Right renal cortex interstitium (tissue), 3 donors: ENCODE measurements at places on chromosomes 2 and 18. TPM values are rescaled to one million over a fixed set of nuclear protein-coding genes. Genes with fewer than 3 reads are reported as not detected.

TMEM163 gene
- polyA plus RNA-seq: 1.4 TPM

CMPK2 gene
- polyA plus RNA-seq: 4.2 TPM

PCARE gene
- 0.28 TPM for polyA plus RNA-seq

DSEL gene
- 23.2 TPM for polyA plus RNA-seq

KYNU gene
- polyA plus RNA-seq: 7.1 TPM

FSIP2 gene
- 2.4 TPM for polyA plus RNA-seq

ALPP gene
- polyA plus RNA-seq: not detected

GRCh38 chr2:69989441-69990105, 28.1 kb upstream of the ASPRV1 start:
- DNase-seq: no peak

- no peak for DNase-seq
These were observed 28.3 kb downstream of the KIF5C start for GRCh38 chr2:148903294-148903693.

DNA sequence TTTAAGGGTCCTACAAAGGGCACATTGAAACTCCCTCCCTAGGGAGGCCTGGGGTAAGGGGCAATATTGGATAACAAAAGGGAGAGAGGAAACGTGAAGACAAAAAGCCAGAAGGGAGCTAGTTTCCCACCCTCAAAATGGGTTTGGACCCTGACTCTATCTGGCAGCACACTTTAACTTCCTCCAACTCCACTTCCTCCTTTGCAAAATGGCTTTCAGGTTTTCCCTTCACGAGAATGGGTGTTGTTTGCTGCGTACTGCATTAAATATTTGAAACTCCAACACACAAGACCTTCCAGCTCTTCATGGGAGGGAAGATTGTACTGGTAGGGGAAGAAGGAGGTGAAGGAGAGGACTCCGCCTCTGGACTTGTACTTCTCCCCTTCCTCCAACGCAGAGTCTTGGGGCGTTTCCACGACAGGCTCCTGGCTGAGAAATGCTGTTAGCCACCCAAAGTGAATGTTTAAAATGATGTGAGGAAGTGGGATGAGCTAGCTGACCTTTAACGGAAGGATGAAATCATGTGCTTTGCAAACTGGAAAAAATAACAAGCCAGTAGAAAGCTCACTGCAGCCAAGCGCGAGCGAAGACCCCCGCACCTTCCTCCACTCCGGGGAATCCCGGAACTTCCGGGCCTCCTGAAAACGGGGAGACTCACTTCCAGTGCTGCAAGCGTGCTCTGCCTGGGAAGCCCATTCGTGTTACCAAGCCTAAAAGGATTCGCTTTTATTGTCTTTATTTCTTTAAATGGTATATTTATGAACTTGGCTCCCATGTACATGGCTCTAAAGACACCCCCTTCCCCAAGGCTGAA, 85.6 kb downstream of the VIT start:
- no peak for DNase-seq

DNA sequence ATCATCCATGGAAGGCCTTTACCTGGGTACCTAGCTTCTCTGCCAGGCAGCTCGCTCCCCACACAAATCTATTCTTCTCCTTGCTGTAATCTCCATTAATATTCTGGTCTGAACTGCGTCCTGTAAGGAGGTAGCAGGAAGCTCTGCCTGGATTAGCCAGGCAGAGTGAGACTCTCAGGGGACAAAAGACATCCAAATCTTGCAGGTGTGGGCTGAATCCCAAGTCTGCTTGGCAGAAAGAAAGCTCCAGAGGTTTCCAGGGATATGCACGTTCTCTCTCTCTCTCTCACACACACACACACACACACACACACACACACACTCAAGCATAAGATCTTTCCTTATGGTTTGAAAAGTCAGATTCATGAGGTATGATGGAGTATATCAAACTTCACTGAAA, 66.5 kb downstream of the THNSL2 start:
- no peak for DNase-seq

- DNase-seq: no peak
These were observed 149.6 kb downstream of the NCKAP5 start for GRCh38 chr2:133418671-133419070.

DNA sequence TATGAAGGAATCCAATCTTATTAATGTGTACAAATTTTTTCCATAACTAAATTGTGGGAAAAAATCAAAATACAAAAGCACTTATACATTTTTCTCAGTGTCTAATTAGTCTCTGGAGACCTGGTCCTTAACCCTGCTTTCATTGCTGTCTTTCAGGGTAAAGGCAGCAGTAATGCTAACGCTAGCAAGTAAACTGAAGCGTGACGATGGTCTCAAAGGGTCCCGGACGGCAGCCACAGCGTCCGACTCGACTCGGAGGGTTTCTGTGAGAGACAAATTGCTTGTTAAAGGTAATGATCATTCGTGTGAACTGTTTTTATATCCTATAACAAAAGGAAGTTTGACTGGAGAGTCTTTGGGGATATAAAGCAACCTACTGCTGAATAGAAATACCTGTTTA, 6.1 kb downstream of the UBE2F start:
- no peak for DNase-seq

DNA sequence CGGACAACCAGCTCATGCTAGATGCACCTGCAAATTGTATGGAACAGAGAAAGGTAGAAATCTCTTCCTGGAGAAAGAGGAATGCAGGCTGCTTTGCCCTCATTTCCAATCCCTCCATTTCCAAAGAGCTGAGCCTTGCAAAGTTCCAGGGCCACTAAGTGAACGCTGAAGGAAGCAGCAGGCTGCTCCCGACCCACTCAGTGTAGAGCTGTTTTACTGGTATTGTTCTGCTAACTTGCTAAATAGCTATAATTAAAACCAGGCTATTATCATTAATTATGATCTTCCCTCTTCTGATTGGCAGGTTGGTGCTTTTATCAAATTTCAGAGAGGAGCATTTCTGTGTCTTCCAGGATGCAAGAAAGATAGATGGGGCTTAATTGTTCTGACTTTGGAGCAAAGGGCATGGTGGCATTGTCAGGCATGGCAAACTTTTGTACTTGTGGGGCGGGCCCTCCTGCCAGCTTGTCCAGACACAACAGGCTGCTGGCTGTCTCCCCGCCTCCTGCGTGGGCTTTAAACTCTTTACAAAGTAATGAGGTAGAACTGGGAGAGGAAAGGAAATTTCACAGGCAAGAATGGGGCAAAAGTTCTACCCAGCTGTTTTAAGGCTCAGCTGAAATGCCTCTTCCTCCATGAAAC, 40.2 kb downstream of the ALK start:
- DNase-seq: no peak

GRCh38 chr2:67289921-67290371, 107.2 kb upstream of the ETAA1 start:
- DNase-seq: no peak

- no peak for DNase-seq
These were observed 50.1 kb upstream of the HAAO start for GRCh38 chr2:42842466-42842865.

DNA sequence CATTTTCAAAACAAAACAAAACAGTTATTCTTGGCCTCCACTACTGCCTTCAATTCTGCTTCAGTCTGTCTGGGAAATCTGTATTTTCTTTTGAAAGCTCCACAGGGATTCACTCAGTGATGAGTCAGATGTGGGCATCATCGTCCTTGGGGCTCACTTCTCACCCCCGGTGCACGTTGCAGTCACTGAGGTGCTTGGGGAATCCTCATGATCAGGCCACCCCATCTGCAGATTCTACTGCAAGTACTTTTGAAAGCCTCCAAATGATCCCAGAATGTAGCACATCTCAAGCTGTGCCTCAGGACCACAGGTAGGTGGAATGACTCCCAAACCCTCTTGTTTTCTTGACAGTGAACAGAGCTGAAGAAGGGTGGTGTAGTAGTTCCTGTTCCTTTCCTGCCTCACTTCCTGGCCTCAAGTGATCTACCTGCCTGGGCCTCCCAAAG, 34.3 kb downstream of the LPIN2 start:
- no peak for DNase-seq

DNA sequence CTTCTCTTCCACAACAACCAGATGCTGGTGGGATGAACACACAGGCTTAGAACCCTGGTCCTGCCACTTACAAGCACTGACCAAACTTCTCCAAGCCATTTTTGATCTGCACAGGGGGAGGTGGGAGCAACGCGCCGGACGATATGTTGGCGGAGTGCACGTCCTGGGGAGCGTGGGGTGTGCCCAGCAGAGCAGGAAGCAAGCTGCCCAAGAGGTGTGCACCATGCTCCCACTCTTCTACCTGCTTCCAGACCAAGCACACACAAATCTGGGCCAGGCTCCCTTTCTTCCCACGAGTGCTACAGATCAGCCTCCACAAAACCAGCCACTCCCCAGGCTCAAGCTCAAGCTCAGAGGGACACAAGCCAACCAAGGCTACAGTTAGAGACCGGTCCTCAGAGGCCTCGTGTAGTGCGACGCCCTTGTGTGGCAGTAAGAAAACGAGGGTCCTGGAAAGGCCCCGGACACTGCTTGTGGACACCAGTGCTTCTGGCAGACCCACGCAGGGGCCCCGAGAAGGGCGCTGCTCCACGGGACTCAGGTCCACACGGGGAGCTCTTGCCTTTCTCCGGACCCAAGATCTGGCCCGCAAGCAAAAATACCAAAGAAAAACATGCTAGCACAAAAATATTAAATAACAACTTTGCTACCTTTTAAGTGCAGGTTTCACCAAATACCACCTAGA, 52.0 kb downstream of the ANO7 start:
- no peak for DNase-seq

GRCh38 chr18:34998661-34999060, 42.6 kb upstream of the MAPRE2 start:
- DNase-seq: no peak

- no peak for DNase-seq
These were observed 35.9 kb upstream of the TBC1D8 start for GRCh38 chr2:101187131-101187530.

DNA sequence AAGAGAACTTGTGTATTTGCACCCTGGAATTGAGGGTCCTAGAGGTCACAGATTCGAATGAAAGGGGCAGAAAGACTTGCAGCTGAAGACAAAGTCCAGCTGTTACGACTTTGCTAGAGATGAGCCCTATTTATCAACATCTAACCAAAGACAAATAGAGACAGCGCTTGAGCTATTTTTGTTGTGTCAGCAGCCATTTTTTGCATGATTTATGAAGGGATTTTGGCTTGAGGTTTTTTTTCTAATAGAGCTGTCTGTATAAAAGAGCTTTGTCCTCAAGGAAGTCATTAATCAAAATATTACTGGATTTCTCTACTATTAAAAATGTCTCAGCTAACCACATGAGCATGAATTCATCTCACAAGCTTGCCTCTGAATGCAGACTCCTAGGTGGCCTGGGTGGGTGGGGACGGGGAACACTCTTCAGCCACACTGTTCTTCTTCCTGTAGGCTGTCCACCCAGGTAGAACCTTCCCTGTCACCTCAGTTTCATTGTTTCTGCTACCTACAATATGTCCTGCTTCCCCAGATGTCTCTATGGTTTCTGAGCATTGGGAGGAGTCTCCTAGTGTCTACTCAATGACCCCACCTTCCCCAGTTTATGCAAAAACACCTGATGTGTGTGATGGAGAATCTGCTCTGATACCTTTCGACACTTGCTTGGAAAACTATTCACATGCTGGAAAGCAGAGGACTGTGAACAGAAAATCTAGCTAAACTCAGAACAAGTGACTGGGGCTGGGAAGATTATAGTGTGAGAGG, 7.2 kb upstream of the CD226 start:
- DNase-seq: no peak

GRCh38 chr2:200507179-200507578, 2.7 kb downstream of the KCTD18 start:
- DNase-seq: no peak

- DNase-seq: no peak
These were observed 229.0 kb downstream of the SOX11 start for GRCh38 chr2:5921081-5921642.

DNA sequence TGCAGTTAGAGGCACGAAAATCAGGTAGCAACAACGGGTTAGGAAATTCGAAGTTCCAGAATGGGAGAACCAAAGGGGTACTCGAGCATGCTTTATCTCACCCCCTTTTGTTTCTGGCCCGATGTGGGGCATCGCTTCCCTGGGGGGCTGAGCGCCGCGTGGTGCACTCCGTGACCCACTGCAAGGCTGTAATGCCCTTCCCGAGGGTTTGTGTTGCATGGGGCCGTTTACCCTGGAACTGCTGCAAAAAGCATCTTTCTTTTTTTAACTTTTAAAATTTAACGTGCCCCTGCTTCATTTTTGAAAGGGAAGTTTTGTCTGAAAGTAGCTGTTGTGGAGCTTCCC, 4.8 kb downstream of the GDF7 start:
- DNase-seq: no peak
